ENCODE measurements at places on chromosomes 3 and 15. TPM values are rescaled to one million over a fixed set of nuclear protein-coding genes. Genes with fewer than 3 reads are reported as not detected.
A peak's percentile ranks its signal among the peaks of the same experiment; 100 is the strongest.

Gene NR2E3
- total RNA-seq = 0.51 TPM

Gene ACP3
- total RNA-seq = 14,359 TPM

DNA sequence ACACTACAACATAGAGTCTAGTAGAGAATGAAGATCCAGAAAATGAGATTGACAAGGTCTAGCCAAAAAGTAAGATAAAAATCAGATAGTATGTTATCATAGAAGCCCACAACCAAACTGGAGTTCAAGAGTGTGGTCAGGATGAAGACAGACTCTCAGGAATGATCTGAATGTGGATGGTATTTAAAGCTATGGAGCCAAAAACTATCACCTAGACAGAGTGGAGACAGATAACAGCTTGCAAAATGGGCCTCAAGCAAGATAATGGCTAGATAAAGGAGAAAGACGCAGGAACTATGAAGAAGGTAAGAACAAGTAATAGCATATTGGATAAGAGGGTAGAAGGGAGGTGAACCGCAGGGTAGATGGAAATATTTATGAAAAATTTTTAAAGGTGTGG, 35.4 kb downstream of the ZMAT3 start:
- DNase-seq = no peak
- no peak overlapping the region for H3K4me3 ChIP-seq

DNA sequence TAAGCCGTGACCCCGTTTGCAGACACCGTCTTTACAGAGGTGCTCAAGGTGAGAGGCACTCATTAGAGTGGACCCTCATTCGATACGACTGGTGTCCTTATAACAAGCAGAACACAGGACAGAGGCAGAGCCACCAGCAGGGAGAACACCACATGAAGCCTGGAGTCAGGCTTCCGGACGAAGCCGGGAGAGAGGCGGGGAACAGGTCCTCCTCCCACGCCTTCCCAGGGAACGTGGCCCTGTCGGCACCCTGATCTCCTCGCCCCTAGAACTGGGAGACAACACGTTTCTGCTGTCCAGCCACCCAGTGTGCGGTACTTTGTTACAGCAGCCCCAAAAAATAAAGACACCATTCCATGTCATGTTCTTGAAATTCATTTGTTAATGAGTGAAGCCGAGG, 33.6 kb downstream of the ZDHHC19 start:
- H3K27me3 ChIP-seq = no peaks in the 10 kb centered on the region
- no peaks in the 10 kb centered on the region for H3K4me1 ChIP-seq
- no peaks in the 10 kb centered on the region for H3K36me3 ChIP-seq

Gene CFAP20DC
- total RNA-seq = 8.3 TPM

DNA sequence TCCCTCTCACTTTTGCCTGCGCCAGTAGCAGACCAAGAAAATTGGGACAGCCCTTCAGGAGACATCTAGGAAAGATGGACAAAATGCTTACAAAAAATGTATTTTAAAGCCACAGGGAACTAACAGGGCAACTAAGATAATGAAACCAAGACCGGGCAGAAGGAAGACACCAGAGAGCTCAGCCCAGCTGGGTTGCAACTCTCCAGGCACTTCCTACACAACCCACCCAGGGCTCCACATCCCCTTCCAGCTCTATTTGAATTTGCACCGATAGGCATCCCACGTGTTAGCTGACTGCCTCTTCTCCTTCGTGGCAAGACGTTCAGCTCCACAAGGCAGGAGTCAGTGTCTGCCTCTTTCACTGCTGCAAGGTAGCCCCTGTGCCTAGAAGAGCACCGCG, 6.6 kb upstream of the ATP10A start:
- no peaks in the 10 kb centered on the region for H3K36me3 ChIP-seq
- H3K27me3 ChIP-seq = no peaks in the 10 kb centered on the region
- H3K27ac ChIP-seq = no peak overlapping the region

DNA sequence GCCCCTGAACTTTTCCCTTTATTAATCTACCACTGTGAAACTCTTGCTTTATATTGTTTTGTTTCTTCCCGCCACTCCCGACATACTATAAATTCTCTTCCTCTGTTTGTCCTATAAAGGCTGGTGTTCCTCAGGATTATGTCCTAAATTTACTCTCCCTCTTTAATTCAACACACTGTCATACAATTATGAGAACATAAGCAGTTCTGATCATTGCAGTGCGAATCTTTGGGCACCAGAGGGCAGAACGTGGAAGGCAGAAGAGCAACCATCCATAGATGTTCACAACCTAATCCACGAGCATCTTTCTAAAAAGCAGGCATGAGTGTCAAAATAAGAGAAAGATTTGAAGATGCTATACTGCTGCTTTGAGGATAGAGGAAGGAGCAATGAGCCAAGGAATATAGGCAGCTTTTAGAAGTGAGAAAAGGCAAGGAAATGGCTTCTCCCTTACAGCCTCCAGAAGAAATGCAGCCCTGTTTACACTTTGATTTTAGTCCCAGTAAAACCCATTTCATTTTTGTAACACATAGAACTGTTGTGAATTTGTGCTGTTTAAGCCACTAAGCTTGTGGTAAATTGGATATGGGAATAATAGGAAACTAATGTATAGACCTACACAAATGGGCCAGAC, 179.4 kb downstream of the GBE1 start:
- no peak for DNase-seq
- H3K27ac ChIP-seq = no peak overlapping the region
- no peaks in the 10 kb centered on the region for H3K27me3 ChIP-seq
- no peaks in the 10 kb centered on the region for H3K36me3 ChIP-seq
- H3K4me1 ChIP-seq = no peaks in the 10 kb centered on the region

DNA sequence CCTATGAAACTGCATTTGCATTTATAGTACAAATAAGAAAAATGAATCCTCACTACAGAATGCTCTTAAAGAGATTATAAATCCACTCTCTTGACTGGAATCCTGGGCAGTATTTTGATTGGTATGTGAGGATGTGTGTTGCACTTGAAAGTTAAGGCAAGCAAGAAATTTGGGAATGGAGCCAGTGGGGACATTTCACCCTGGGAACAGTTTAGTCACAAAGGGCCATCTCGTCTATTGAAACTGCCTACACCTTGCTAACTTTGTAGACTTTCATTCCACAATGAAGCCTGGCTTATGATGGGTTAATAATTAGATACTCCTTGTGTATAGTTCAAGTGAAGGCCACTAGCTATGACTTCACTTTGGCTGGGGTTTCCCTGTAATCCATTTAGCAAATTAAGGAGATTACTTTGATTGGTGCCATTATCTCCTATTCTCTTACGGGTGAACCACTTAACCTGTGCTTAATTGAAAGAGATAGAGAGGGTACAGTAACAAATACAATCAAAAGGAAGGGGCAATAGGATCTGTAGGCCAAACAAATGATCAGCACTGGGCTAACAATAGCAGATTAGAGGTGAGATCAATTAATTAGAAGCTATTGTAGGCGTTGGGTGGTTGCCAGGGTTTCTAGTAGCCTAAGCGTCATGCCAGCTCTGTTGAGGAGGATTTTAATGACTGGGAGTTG, 146.9 kb upstream of the RARB start:
- H3K4me1 ChIP-seq = no peaks in the 10 kb centered on the region
- H3K36me3 ChIP-seq = no peaks in the 10 kb centered on the region
- no peak for DNase-seq
- H3K27ac ChIP-seq = no peak overlapping the region

GRCh38 chr3:72129501-72130094, 344.6 kb upstream of the PROK2 start:
- H3K27me3 ChIP-seq = no peaks in the 10 kb centered on the region
- H3K4me3 ChIP-seq = no peak overlapping the region
- no peaks in the 10 kb centered on the region for H3K36me3 ChIP-seq
- peaks cover 2% of the 10 kb centered on the region for H3K4me1 ChIP-seq
- peak; percentile 68 for DNase-seq

- no peak for DNase-seq
- H3K27ac ChIP-seq = peak overlapping the region; percentile 95
- H3K36me3 ChIP-seq = no peaks in the 10 kb centered on the region
- no peaks in the 10 kb centered on the region for H3K27me3 ChIP-seq
- H3K4me1 ChIP-seq = peaks cover 7% of the 10 kb centered on the region
Measured at GRCh38 chr15:42274702-42274989, 1.4 kb upstream of the TMEM87A start.

- H3K27ac ChIP-seq = no peak overlapping the region
- no peak overlapping the region for H3K4me3 ChIP-seq
- DNase-seq = no peak
- peaks cover 3% of the 10 kb centered on the region for H3K4me1 ChIP-seq
Measured at GRCh38 chr3:130857336-130858026, 36.4 kb upstream of the ATP2C1 start.

DNA sequence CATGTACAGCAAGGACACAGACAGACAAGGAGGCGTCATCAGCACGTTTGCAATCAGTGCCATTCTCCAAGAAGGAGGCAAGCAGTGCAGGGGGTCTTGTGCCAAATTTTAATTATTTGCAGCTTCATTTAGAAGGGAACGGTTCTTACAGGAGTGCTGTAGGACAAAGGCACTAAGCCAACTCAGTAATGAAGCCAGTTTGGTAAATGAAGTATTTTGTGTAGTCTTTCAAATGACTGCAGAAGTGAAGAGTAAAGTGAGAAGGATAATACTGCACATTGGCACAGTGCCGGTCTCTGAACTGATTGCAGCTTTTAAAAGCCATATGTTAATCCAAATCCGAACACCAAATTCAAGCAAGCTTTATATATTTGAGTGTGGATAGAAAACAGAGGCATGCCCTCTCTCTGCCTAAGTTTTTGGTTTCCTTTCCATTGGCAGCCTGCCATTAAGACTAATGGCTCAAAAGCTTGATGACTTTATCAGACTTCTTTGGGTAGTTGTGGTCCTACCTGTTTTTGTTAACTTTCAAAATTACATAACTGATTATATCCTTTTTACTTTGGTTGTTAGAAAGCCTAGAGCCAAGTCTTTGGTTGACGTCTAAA, 101.3 kb downstream of the SENP2 start:
- no peaks in the 10 kb centered on the region for H3K4me1 ChIP-seq
- H3K4me3 ChIP-seq = no peak overlapping the region
- no peaks in the 10 kb centered on the region for H3K36me3 ChIP-seq

Gene CIDEC
- 3.5 TPM for total RNA-seq

Gene CD96
- 2.2 TPM for total RNA-seq

DNA sequence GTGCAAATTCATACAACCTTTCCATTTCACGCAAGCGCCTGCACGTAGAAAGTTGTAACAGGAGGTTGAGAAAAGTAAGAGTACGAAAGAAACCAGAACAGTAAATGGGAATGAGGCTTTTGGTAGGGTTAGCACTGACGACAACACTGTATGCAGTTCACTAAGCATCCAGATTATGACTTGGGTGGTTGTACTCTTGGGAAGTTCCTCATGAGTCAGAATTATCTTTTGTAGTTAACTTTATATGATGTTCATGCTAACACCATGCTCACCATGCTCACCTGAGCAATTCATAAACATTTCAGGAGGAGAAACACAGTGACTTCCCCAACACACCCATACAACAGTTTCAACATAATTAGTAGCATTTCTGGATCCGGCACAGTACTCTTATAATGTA, 3.0 kb upstream of the LPP start:
- no peak for DNase-seq
- H3K4me1 ChIP-seq = peaks cover under 1% of the 10 kb centered on the region
- no peaks in the 10 kb centered on the region for H3K36me3 ChIP-seq
- H3K4me3 ChIP-seq = no peak overlapping the region
- H3K27me3 ChIP-seq = no peaks in the 10 kb centered on the region

Gene ARNT2
- total RNA-seq = 43.7 TPM

DNA sequence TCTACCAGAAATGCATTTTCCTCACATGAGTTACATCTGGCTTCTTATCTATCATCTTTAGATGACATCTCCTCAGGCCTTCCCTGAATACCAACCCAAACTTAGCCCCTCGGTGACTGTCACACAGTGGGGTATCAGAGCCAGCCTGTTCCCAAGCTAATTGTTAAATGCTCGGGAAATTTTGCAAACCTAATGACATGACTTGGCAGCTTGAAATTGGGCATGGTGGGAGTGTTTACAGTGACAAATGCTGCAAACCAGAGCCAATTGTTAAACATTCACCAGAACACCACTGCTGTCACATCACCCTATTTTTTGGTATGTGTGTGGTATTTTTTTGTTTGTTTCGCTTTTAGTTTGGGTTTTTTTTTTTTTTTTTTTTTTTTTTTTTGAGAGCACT, 130.8 kb downstream of the HCN4 start:
- H3K27me3 ChIP-seq = no peaks in the 10 kb centered on the region
- H3K4me3 ChIP-seq = no peak overlapping the region
- DNase-seq = no peak
- H3K27ac ChIP-seq = no peak overlapping the region
- no peaks in the 10 kb centered on the region for H3K4me1 ChIP-seq
- no peaks in the 10 kb centered on the region for H3K36me3 ChIP-seq

DNA sequence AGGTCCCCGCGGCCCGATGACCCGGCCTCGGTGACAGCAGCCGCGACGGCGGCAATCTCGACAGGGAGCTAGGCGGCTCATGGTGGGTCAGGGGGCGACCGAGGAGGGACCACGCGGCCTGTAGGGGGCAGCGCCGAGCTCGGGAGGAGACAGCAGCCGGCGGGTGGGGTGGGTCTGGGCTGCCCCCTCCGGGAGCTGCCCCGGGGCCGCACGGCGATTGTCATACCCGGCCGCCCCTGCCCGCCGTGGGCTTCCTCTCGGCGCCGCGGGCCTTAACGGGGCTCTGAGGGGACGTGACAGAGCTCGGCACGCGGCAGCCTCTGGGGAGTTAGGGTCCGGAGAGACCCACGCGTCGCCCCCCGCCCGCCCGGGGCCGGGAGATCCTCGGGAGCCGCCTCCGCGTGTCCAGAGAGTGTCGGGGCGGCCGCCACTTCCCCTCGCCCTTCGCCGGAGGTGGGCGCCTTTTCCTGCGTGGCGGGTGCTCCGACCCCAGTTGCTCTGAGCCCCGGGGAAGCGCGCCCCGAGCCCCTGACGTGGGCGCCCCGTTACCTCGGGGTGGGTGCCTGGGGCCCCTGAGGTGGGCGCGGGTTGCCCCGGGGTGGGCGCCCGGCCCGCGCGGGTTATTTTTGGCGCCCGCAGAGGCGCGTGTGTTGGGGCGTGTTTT, 539 bp upstream of the PLCL2 start:
- DNase-seq = no peak
- no peaks in the 10 kb centered on the region for H3K36me3 ChIP-seq
- H3K27me3 ChIP-seq = no peaks in the 10 kb centered on the region
- no peaks in the 10 kb centered on the region for H3K4me1 ChIP-seq

Gene FOXL2
- total RNA-seq = 0.68 TPM

Gene SEMA3G
- 7.6 TPM for total RNA-seq

DNA sequence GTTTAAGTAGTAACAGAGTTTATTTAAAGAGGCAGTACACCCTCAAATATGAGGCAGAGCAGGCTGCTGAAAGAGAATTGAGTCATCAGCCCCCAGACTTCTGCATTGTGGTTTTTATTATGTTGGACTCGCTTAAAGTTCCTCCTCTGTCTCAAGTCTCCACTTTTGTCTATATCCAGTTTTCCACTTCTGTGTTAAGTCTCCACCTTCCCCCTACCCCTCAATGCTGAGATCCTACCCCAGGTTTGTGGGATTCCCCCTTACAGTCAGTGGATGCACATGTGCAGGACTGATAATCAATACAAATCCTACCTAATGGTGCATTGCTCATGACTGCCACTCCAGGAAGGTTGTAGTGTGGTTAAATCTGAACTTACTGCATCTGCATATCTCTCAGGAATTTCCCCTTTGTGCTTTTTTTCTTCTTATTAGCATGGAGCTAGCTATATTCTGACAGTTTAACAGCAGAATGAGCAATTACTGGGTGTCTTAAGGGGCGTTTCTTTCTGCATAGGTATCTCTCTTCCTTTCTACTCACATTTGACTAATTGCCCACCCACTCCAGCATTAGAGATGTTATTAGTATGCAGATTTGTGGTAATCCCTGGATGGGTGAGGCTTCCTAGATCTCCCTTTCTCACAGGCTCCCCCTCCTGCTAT, 11.9 kb upstream of the CD200R1L start:
- no peak overlapping the region for H3K4me3 ChIP-seq
- H3K27ac ChIP-seq = no peak overlapping the region
- DNase-seq = no peak

Gene MORF4L1
- 151 TPM for total RNA-seq

Gene MKRN3
- total RNA-seq = 1.8 TPM

Gene EPB42
- not detected for total RNA-seq

Gene POLQ
- 1.0 TPM for total RNA-seq

Data from prostate gland (tissue), 2 donors.